Daoy (cell line): ENCODE measurements at places on chromosomes 3 and 15. TPM values are rescaled to one million over a fixed set of nuclear protein-coding genes. Genes with fewer than 3 reads are reported as not detected.

RPL15 gene
- total RNA-seq, result 1,947 and 2,616 TPM in 2 replicates

GRCh38 chr15:80183886-80184285 is 31.1 kb downstream of the FAH start:
- no peak for DNase-seq

IL5RA gene
- 0.80 TPM in 1 of 2 replicates, not detected in the other for total RNA-seq

SLC28A2 gene
- total RNA-seq, result not detected in 2 replicates

GRCh38 chr3:81839504-81840094 is 78.2 kb upstream of the GBE1 start:
- DNase-seq, result no peak

DNA sequence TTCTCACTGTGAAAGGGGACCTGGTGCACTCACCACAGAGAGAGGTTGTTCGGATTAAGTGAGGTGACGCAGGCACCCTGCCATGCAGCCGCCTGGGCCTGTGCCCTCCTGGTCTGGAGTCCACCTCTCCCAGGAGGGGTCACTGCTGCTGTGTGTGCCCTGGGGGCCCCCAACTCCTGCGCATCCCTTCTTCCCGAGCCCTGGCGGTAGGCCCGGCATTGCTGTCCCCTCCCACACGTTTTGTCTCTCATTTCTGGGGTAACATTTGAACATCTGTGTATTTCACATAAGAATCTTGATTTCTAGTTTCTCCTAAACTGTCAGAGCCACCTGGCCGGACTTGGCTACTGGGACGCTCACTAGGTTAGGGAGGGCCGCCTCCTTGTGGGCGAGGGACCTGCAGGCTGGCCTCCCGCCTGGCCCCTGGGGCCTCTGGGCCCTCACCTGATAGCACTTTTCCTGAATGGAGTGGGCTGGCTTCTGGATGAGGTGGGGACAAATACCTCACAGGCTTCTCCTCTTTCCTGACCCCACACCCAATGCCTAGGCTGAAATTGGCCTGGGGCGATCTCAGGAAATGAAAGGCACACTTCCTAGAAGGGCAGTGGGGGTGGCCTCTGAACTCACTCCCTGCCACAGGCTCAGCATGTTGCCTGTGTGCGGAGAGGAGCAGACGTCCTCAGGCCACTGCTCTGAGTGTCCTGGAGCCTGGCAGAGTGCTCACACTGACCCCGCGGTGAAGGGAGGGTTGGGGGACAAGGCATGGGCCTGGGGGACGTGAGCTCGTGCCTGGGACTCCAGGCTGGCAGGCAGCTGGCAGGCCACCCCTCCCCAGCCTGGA is 104.2 kb upstream of the PRR23E start:
- no peak for DNase-seq

AGBL1 gene
- not detected in 2 replicates for total RNA-seq

- DNase-seq, result no peak
Measured at GRCh38 chr15:74373056-74373650, 5.7 kb upstream of the CYP11A1 start.

GRCh38 chr15:37743826-37744225 is 190.6 kb upstream of the TMCO5A start:
- no peak for DNase-seq

- no peak for DNase-seq
Measured at GRCh38 chr3:12583280-12583679, 26.4 kb downstream of the MKRN2 start.

- peak; percentile 22 for DNase-seq
Measured at GRCh38 chr3:185176750-185177359, 24.0 kb upstream of the C3orf70 start.

ANKRD63 gene
- total RNA-seq, result 0.63 and 0.97 TPM in 2 replicates

PLSCR2 gene
- total RNA-seq, result not detected in 2 replicates

KBTBD8 gene
- total RNA-seq, result 4.7 and 5.9 TPM in 2 replicates

GRCh38 chr3:160826991-160827390 is 71.0 kb downstream of the PPM1L start:
- no peak for DNase-seq

CNTN3 gene
- total RNA-seq, result 0.09 and 0.34 TPM in 2 replicates

GRCh38 chr3:39471652-39472051 is 4.2 kb downstream of the MOBP start:
- DNase-seq, result no peak

DNA sequence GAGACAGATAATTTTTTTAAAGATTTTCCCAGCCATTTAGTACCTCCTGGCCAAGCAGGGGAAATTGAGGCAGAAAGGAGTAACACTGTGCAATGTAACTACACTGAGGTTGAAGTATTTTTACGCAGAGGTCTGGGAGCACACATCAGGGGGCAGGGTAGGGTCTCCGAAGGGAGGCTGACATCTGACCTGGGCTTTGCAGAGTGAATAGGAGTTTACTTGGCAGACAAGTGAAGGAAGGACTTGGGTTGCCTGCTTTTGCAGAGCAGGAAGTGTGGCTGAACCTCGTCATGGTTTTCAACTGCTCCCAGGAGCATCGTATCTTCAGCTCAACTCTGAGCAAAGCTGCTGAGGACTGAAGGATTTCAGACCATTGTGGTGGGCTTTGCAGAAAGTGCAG is 66.2 kb downstream of the LRRK1 start:
- no peak for DNase-seq

FBXW12 gene
- total RNA-seq, result not detected in 2 replicates

GRCh38 chr3:105553851-105554250 is 187.1 kb downstream of the ALCAM start:
- no peak for DNase-seq

PCCB gene
- 65.7 and 85.3 TPM in 2 replicates for total RNA-seq

- no peak for DNase-seq
Measured at GRCh38 chr3:144165482-144165881, 193.9 kb downstream of the DIPK2A start.
